ENCODE measurements at places on chromosomes 7 and 10. TPM values are rescaled to one million over a fixed set of nuclear protein-coding genes. Genes with fewer than 3 reads are reported as not detected.

The INA gene
- not detected for total RNA-seq

The MMP21 gene
- not detected for total RNA-seq

The NYAP1 gene
- total RNA-seq, result 0.95 TPM

The SDK1 gene
- 27.5 TPM for total RNA-seq

The TMEM229A gene
- not detected for total RNA-seq

The C7orf33 gene
- total RNA-seq, result not detected
